ENCODE measurements at places on chromosomes 13 and 19.

GRCh38 chr13:111503905-111504695 lies 183.7 kb downstream of the TEX29 start:
- no peak for DNase-seq

DNA sequence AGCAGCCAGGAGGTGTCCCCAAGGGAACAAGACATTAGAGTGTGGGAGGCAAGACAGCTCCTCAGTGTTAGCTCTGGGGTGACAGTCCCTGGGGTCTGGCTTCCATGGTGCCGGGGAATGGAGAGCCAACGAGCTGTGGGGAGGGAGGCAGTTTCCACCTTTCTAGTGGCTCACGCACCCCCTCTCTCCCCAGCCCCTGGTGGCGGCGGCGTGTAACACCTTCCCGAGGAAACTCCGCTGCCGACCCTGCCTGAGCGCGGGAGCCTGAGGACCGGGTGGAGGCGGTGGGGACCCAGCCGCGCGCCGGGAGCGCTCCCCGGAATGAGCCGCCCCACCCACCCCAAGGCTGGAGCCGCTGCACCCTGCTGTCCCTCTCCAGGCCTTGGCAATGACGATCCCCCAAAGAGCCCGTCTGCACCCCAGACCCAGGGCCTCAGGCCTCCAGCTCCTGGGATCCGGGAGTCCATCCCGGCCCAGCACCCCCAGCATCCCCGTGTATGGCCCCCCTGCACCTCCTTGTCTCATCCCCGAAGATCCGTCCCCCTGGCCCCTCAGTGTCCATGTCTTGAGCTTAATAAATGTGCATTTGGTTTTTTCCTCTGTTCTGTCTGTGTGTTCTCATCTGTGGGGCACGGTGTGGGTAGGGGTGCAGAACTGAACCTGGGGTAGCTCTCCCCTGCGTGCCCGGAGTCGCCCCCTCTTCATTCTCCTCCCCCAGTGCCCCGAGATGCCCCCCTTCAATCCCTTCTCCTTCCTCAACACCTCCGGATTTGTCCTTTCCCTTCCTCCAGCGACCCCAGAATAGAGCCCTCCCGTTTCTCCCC lies 622 bp upstream of the FXYD5 start:
- peak; percentile 44 for DNase-seq

DNA sequence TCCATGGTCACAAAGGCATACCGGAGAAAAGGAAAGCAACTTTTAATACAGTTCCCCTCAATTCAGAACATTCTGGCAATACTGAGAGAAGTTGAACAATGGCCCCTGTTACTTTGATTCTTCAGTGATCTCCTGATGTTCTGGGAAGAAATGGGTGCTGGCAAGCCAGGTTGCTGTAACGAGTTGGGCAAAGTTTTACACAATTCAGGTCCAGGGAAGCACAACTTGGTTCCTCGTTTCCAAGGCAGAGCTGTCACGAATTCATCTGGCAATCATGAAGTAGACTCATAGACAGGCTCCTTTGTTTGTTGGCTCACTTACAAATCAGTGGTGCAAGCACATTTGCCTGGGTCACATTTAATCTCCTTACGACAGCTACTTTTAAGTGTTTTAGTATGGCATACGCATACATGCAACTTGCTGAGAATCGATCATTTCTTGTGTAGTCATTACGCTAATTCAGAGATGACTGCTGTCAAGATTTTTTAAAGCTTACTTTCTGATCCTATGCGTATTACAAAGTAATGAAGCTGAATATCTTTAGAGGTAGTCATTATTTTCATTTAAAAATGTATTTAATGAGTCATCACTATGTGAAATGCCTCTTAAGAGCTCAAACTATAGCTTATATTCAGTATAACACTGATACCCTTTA lies 174.7 kb downstream of the GPC5 start:
- DNase-seq: no peak

DNA sequence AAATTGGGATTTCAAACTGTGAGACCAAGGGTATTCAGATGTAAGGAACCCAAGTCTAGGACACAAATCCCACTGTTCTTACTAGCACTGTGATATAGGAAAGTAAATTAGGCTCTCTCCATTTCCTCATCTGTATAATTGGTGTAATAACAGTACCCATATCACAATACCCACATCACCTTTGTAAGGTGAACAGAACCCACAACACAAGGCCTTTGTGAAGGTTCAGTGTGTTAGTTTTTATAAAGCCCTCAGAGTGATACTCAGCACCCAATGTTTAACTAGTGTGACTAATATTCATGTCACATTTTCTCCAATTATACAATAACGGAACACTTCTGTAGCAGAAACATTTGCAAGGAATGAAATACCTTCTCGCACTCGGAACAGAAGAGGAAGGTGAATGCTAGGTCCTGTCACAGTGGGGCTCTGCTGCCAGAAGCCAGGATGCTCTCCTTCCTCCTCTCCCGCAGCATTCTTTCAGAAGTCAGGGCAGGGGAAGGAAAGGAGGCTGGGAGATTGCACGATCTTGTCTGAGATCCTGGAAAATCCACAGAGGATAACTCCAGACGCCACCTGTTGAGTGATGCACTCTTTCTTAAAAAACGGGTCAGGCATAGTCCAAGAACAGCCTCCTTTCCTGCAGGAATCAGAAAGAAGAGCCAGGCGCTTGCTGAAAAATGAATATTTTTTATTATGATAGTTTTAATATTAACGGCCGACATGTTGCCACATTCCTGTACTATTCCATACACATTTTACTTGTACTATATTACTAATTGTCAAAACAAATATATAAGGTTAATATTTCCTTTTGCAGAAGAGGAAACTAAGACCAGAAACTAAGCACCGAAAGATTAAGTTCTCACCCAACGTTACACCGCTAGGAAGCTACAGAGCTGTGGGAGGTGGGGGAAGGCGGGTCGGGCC lies 762 bp downstream of the ZNF45 start:
- DNase-seq: no peak

DNA sequence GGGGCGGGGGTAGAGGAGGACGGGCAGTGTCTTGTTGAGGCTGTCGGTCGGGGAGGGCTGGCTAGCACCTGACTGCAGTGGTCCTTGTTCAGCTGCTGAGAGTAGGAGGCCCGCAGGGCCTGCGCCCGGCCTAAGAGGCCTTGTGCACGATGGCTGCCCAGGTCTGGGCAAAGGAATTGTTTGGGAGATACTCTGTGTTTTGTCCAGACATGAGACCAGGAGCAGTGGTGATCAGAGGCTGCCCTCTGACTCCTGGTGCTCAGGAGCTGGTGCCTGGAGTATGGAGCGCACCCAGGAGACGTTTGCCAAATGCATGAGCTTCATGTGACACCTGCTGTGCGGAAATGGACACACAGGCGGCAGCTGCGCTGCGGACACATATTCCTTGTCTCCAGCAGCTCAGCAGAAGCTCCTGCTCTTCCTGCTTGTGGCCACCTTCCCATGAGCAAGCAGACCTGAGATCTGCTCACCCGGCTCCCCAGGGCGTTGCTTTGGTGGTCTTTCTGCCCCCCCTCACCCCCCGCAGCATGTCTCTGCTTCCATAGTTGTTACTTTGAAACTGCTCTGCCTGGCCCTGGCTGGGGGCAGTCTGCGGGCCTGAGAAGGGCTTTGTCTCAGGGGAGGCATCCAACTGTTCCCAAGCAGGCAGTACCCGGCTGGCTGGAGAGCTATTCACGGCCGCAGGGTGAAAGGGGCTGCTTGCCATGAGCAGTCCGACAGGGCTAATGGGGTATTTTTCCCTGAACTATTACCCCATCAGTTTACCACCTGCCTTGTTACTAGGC lies 163.9 kb downstream of the TEX29 start:
- no peak for DNase-seq

DNA sequence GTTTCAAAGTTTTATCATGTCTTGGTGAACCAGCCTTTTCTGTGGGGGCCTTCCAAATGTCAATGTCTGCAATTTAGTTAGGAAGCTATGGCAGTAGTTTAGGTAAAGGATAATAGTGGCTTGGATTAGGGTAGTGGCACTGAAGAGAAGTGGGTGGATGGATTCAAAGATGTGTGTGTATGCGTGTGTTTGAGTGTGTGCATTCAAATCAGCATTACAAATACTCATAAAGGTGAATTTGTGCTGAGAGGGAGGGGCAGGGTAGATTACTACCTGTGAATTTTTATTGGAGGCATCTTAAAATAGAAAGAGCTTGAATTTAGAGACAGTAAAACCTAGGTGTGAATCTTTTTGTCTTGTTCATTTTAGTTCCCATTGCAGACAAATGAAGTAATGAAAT lies 16.9 kb downstream of the NDFIP2 start:
- no peak for DNase-seq
